ENCODE measurements at places on chromosomes 3 and 15.

DNA sequence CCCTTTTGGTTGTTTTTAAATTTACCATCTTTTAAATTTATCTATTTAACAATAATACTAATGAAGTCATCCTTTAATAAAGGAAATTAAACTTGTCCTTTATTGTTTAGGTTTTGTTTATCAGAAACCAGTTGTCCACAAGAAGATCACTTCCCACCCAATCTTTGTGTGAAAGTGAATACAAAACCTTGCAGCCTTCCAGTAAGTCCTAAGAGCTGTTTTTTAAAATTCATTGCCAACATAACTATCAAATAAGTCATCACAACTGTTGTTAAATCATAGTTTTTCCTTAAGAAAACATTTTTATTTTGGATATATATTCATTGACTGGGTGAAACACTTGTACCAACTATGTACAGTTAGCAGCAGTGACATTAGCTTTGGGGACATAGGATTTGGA, 59.4 kb downstream of the CALML4 start:
- DNase-seq, result no peak

- peak; percentile 47 for DNase-seq
Observed at GRCh38 chr15:46856839-46857502, 860.3 kb upstream of the SEMA6D start.

DNA sequence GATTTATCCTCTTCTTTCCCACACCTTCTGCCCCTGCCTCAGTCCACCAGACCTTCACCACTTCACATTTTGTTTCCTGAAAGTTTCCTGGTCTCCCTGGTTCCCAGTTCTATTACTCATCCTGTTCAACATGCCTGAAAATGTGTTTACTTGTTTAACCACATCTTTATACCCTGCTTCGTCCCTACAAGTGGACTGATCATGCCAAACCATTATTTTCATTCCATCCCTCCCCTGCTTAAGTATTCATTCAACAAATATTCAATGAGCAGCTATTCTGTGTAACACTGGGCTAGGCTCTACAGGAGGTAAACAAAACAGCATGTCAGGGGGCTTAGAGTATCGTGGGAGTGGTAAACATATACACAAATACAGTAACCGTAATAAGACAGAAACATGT, 5.5 kb downstream of the MYO5A start:
- DNase-seq, result no peak

GRCh38 chr3:56684029-56684428, 964 bp upstream of the TASOR start:
- DNase-seq, result no peak

- DNase-seq, result no peak
Observed at GRCh38 chr3:120475722-120476377, 25.1 kb upstream of the FSTL1 start.

DNA sequence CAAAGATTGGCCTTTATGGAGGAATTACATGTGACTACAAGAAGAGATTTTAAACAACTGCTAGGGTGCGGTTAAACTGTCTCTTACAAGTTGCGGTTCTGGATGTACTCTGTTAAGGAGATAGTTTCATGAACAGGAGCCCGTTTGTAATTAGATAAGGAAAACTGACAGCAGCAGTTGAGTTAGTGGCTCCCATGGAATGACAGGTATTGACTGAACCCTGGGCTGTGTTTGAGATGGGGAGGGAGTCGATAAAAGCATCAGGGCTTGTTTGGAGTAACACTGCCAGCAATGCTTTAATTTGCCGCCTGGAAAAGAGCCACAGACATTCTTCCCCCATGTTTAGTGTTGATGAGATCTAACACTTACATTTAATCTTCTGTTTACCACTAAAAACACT, 139.9 kb downstream of the ROBO2 start:
- no peak for DNase-seq

DNA sequence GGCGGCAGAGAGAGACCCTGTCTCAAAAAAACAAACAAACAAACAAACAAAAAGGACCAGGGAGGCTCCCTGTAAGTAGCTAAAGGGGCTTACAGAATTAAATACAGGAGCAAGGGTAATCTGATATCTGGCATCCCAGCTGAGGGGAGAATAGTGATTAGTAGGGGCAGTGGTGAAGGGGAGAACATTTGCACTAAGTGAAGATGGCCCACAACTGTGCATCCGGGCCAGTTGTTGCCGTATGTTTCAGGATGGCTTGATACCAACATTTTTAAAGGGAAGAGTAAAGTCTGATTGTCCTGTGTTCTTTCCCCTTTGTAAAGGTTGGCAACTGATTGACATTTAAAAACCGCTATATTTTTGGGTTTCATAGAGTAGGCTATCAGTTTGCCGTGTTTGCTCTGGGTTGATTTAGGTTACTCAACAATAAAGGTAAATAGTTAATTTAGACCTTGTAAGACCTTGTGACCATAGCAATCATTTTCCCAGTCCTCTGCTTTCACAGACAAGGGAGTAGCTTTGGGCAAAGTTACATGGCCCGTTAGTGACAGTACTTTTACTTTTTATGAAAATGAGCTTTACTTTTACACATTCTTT, 167.8 kb downstream of the PTPRG start:
- no peak for DNase-seq

- no peak for DNase-seq
Observed at GRCh38 chr3:179133575-179133974, 14.6 kb upstream of the PIK3CA start.

DNA sequence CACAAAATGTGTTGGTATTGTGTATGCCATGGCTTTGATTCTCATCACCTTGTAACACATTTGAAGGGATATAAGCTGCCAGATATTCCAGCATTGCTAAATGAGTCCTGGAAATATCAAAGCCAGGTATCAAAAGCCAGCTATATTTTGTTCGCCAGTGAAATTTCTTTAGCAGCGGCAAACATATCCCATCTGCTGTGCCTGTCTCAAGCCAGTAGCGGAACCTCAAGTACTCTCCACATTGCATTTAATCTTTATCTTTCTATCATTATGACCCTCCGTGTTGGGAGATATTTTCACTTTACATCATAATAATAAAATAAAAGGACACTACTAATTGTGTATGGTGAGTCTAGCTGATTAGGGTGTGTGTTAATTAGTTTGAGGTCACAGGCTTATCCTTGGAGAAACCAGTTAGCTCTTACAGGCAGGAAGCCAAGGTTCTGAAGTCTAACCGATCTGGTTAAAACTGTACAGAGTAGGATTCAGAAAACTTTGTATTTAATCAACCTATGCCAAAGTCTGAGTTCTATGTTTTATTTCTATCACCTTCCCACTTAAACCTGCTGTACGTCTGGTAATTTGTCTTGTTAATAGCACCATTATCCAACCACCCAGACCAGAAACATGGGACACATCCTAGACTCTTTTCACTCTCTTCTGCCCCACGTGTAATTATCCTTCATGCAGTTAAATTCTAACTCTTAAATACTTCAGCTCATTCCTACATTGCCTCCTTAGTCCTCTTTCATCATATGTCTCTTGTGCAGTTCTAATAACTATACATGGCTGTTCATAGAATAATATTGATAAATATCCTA, 14.5 kb downstream of the TIPARP start:
- no peak for DNase-seq

GRCh38 chr15:33586786-33587697, 276.3 kb downstream of the RYR3 start:
- no peak for DNase-seq

Measured in NCI-H1436 treated with DMSO at 0.1 percent for 48 hours (cell line).